ENCODE measurements at places on chromosomes 5 and 9.
A peak's percentile ranks its signal among the peaks of the same experiment; 100 is the strongest.

DNA sequence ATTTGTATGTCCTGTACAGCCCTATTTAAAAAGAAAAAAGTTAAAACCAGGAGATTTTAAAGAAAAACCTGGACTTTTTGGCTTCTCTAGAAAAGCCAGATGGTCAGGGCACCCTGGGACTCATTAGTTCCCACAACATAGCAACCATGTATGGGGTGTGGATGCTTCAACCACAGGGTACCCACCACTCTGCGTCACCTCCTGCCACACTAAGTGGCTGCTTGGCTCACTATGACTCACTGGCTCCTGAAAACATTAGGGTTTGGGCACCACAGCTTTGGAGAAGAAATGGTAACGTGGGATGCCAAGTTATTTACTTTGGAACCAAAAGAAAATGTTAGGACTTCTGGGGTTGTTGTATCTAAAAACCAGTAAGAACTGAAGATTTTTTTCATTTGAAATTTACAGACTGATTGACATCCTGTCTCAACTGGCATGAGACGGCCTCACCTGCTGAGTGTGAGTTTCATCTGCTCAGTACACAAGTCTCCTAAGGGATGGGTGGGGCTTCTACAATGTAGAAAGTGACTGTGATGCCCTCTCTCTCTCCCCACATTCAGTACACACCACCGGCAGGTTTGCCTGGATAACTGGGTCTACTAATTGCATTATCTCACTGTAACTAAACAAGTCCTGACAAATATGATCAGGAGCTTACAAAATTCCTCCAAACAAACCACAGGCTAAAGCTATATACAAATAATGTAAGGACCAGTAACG lies 103.9 kb downstream of the ESM1 start:
- peak; percentile 8 for DNase-seq

DNA sequence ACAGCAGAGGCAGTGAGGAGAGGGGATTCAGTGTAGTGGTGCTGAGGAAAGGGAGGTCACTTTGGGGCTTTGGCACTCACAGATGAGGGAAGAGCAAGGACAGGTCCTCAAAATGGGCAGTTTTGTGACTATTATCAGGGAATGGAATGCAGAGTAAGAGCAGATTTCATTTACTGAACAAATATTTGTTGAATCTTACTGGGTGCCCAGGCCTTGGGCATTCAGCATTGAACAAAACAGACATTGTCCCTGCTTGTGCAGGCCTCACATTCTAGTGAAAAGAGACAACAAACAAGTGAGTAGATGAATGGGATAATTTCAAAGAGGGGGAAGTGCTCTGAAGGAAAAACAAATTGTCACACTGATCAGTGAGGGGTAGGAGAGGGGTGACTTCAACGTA lies 404.1 kb downstream of the DMRT2 start:
- DNase-seq: no peak

DNA sequence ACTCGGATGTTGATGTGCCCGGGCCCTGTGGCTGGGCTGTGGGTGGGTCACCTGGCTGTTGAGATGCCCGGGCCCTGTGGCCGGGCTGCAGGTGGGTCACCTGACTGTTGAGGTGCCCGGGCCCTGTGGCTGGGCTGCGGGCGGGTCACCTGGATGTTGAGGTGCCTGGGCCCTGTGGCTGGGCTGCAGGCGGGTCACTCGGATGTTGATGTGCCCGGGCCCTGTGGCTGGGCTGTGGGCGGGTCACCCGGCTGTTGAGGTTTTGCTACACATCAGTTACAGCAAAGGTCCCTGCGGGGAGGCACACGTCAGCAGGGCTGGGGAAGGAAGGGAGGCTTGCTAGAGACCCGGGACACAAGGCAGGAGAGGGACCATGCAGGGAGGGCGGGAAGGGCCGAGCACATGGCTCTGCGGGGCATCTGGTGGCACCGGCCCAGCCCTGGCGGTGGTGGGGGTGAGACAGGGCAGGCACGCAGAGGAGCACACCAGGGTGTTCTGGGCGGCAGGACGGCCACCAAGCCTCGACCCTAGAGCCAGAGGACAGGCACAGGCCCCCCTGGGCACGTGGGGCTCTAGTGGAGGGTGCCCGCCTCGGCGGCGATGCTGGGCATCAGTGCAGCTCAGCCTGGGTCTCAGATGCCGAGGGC lies 35.4 kb downstream of the PNPLA7 start:
- no peak for DNase-seq

DNA sequence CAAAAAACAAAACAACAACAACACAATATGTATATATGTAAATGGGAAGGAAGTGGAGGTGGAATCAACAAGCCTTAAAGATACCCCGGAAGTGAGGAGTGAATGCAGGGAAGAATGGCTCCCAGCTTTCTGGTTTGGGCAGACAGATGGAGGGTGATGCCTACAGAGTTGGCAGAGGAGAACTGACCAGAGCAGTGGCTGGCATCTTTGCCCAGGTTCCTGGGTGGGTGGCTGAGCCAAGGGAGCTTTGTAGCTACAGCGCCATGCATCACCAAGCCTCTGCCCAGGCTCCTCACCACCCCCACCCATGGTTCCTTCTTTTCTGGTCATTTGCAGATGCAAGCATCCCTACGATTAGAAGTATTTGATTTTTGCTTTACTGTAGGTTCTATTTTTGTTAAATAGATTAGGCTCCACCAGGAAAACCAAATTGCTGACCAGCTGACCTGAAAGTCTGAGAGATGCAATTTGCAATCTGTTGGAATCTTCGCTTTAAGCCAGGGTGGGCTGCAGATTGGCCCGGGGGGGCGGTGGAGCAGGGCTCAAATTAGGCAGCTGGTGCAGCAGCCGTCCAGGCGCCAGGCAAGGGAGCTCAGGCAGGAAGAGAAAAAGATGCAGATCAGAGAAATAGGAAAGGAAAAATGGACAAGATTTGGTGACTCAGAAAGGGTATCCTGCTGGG lies 163.3 kb upstream of the TBC1D2 start:
- DNase-seq: peak; percentile 70

DNA sequence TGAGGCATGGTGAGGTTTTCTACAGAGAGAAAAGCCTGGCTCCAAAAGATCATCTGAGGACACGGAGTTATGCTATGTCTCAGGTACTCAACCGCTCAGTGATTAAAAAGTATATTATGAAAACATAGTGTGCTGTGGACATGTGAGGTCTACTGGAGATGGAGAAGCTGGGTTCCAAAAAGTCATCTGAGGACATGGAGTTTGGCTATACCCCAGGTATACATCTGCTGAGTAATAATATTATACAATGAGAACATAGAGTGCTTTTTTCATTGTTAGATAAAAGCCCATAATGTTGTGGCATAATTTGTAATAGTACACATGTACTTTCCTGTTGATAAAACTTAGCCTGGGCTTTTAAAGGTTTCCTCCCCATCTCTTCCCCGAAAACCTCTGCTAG lies 70.7 kb upstream of the SHISAL2B start:
- no peak for DNase-seq

- DNase-seq: no peak
Observed at GRCh38 chr5:100683881-100684280, 148.7 kb downstream of the FAM174A start.

DNA sequence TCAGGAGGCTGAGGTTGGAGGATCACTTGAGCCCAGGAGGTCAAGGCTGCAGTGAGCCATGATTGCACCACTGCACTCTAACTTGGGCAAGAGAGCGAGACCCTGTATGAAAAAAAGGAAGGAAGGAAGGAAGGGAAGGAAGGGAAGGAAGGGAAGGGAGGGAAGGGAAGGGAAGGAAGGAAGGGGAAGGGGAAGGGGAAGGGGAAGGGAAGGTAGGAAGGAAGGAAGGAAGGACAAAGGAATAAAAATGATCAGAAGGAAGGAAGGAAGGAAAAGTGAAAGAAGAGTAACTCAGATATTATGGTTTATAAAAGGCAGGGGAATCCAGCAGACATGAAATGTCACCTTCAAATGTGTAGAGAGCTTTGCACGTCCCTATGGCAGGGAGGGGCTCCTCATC lies 64.4 kb downstream of the USP20 start:
- DNase-seq: no peak

DNA sequence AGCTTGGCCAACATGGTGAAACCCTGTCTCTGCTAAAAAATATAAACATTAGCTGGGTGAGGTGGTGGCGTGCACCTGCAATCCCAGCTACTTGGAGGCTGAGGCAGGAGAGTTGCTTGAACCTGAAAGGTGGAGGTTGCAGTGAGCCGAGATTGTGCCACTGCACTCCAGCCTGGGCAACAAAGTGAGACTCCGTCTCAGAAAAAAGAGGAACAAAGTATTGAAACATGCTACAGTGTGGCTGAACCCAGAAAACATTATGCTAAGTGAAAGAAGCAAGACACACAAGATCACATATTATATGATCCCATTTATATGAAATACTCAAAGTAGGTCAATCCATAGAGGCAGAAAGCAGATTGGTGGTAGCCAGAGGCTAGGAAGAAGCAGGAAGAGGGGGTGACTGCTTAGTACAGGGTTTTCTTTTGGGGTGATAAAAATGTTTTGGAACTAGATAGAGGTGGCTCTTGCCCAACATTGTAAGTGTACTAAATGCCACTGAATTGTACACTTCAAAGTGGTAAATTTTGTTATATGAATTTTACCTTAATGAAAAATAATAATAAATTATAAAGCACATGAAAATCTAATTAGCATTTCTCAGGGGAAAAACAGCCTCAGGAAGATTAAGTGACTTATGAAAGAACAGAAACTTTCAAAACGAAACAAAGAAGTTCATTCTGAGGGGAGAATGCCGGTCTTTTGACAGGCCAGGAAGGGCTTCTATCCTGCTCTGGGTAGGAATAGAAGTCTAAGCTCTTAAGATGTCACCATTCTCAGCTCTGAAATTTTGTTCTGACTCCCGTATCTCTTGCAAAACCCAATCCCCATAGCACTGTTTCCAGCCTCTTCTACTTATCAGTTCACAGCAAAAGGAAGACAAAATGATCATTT lies 161.1 kb upstream of the TBCA start:
- DNase-seq: no peak

DNA sequence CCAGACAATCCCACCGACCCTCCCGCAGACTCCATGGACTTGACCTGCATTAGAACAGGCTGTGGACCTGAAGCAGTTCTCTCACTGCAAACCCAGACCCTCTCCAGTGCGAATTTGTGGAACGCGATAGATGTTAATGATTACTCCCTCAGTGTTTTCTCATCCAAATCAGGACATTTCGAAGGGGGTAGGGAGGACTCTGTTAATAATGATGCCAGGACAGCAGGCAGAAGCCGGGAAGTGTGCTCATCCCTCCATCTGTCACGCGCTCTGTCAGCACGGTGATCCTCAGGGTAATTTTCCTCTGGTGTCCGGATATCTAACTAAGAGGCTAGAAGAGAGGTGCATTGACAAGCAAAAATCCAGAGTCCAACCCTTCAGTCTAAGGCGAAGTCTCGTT lies 18.8 kb downstream of the RAPGEF1 start:
- peak; percentile 89 for DNase-seq

Measured in NCI-H82 (cell line).